ENCODE measurements at places on chromosomes 6 and 20. TPM values are rescaled to one million over a fixed set of nuclear protein-coding genes. Genes with fewer than 3 reads are reported as not detected.

GRCh38 chr6:66940003-66940402, 1233.0 kb upstream of the EYS start:
- no peak for DNase-seq

DNA sequence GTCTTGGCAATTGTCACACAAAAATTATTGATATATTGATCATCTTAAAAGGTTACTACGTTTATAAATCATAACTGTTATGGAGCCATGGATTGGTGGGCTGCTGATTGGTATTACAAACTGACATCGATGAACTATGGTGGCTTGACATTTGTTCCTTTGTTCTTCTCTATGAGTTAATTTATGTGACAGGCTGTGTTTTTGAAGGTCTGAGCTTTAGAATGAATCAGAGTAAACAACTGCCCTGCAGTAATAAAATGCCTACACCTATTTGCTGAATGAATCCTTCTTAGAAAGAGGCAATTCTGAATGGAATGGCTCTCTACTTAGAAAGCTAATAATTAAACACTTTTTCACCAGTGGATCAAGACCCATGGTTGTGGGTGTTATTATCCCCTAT, 506.3 kb upstream of the SPTLC3 start:
- DNase-seq: no peak

DNA sequence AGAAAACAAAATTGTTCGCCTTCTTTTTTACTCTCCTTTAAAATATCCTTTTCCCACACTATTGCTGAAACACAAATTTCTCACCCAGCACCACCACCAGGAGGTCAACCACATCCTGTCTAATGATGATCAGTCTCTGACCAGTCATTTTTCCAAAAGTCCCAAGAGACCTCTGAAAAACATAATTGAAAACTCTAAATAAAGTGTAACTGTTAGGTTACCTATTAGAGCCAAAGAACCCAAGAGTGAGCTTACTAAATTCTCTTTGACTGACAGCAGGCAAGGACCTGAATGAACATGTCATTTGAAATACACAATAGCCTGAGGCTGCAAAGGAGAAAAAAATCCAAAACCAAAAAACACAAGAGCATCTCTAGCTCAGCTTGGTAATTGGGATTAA, 735.4 kb downstream of the CBLN4 start:
- no peak for DNase-seq

DNA sequence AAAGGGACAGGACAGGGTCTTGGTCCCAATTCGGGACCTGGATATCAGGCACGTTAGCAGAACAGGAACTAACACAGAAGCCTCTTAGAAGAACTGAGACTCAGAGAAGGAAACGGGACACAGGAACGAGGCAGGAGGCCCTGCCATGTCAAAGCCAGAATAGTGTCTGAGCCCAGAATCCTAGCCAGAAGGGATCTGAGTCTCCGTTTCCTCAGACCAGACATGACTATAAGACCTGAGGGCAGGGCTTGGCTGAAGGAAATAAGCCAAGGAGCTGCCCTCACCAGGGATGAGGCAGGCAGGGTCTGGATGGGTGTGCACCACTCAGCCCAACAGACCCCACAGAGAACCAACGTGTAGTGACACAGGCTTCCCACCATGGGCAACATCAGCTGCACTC, 40.3 kb downstream of the TRERF1 start:
- no peak for DNase-seq

- DNase-seq: no peak
These were observed 141.5 kb downstream of the OR2B2 start for GRCh38 chr6:27770724-27771123.

GRCh38 chr6:93218096-93218495, 201.3 kb downstream of the EPHA7 start:
- DNase-seq: no peak

- no peak for DNase-seq
These were observed 107.9 kb upstream of the IYD start for GRCh38 chr6:150260931-150261330.

- DNase-seq: no peak
These were observed 21.9 kb upstream of the GSTA3 start for GRCh38 chr6:52931351-52931750.

- no peak for DNase-seq
These were observed 1.5 kb upstream of the TNXB start for GRCh38 chr6:32110632-32111031.

- DNase-seq: no peak
These were observed 109.2 kb upstream of the CDYL start for GRCh38 chr6:4666886-4667513.

GRCh38 chr6:136990754-136991153, 54.0 kb downstream of the IL20RA start:
- DNase-seq: no peak

GRCh38 chr20:50975701-50976330, 17.2 kb downstream of the MOCS3 start:
- DNase-seq: peak; percentile 53

- no peak for DNase-seq
These were observed 14.9 kb upstream of the RFPL4B start for GRCh38 chr6:112332274-112332673.

DNA sequence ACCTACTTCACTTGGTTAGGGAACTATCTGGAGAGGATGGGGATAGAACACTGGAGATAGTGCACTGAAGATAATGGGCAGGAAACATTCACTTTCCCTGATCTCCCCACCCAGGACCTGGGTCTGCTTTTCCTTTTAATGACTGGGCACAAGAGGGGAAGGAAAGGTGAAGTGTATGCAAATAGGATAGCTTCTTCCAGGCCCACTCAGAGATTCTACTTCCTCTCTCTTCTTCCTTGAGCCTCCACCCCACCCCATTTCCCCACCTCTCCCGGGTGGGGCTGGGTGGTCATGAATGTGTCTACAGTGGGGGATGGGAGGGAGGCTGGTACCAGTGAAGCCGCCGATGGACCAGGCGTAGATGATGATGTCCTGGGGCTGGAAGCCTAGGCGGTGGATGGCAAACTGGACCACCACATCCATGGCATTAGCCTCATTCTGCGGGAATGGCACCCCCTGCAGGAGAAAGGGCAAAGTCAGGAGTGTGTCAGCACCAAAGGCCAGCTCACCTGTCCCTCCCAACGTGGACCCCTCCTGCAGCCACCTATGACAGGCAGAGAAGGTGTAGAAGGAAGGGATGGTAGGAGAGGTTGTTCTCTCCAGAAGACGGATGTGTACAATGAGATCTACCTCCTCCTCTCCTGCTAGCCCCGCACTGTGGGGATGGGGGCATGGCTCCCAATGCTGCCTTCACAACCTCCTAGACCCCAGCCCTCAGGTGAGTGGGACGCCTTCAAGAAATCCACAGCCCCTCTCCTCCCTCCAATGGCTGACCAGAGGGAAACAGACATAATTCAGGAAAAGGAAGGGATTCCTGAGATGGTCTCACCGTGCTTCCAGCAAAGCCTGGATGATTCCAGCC, 8.6 kb upstream of the LY6G5C start:
- no peak for DNase-seq

GRCh38 chr20:62624325-62624690, 18.0 kb upstream of the SLCO4A1 start:
- DNase-seq: no peak

- DNase-seq: no peak
These were observed 256.7 kb downstream of the ZNF217 start for GRCh38 chr20:53336892-53337291.

GRCh38 chr6:51996296-51996947, 91.0 kb downstream of the PKHD1 start:
- DNase-seq: no peak

DNA sequence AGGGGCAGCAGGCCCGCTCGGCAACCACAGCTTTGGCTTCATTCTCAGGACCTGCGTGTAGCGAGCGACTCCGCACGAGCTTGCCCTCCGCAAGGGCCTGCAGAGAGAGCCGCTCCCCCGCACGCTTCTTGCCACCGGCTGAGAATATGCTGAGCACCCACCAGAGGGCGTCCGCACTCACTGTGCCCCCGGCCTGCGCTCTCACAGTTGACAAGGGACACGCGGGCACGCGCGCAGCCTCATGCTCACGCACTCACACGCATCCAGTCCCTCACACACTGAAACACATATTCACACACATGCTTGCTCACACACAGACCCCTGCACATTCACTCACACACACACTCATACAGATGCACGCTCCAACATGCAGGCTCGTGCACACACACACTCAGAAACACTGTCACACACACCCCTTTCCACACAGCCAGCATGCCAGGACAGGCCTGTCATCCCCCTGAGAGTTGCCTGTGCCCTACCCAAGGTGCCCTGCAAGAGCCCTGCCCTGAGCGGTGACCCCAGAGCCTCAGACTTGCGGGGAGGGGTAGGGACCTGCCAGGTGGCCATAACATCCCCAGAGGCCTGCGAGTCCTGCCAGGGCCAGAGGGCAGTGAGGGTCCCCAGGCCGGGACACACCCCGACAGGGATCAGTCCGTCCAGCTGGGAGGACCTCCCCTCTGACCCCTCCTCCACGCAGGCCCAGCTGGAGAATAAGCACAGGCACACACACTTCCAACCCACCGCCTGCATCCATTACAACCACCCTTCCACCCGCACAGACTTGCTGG, 174.1 kb downstream of the BMP7 start:
- DNase-seq: no peak

Gene LST1
- 21.4 TPM for total RNA-seq

Gene SLC22A16
- total RNA-seq: not detected

Gene HRH3
- total RNA-seq: 0.21 TPM

Gene CST2
- not detected for total RNA-seq

Gene MAFB
- 84.6 TPM for total RNA-seq

Gene TBXT
- total RNA-seq: not detected

Gene RSPO3
- 0.53 TPM for total RNA-seq

Gene LY86
- total RNA-seq: not detected
